ENCODE measurements at places on chromosomes 2 and 18.

GRCh38 chr18:14974088-14974487 lies 226.1 kb downstream of the ANKRD30B start:
- DNase-seq: no peak

- DNase-seq: no peak
Observed at GRCh38 chr2:104859291-104859765, 5.4 kb downstream of the POU3F3 start.

- DNase-seq: no peak
Observed at GRCh38 chr2:73386342-73386868, 769 bp downstream of the ALMS1 start.

- DNase-seq: no peak
Observed at GRCh38 chr2:156164091-156164720, 168.3 kb downstream of the NR4A2 start.

GRCh38 chr2:109594246-109594885 lies 19.4 kb downstream of the SEPTIN10 start:
- DNase-seq: no peak

GRCh38 chr2:218393750-218394290 lies 5.8 kb upstream of the CTDSP1 start:
- DNase-seq: no peak

GRCh38 chr2:144183727-144184126 lies 336.2 kb downstream of the ZEB2 start:
- DNase-seq: peak; percentile 65

GRCh38 chr2:158781353-158781961 lies 13.7 kb upstream of the DAPL1 start:
- peak; percentile 77 for DNase-seq

- DNase-seq: no peak
Observed at GRCh38 chr2:23454501-23455120, 69.6 kb downstream of the KLHL29 start.

DNA sequence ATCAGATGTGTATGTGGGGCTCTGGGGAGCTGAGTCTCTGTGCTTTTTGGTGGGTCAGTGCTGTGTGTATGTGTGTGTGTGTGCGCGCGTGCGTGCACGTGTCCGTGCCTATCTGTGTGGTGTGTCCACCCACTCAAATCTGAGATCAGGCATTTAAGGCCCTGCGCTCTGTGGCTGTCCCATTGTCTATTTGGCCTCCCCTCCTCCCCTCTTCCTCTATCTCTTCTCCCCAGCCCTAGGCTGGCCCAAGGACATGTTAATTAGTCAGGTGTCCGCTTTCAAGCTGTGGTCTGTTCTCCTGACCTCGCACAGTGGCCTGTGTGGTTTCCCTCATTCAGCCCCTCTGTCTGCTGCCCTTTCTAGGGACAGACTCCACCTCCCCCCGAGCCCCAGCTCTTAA lies 136.4 kb downstream of the DYSF start:
- no peak for DNase-seq

DNA sequence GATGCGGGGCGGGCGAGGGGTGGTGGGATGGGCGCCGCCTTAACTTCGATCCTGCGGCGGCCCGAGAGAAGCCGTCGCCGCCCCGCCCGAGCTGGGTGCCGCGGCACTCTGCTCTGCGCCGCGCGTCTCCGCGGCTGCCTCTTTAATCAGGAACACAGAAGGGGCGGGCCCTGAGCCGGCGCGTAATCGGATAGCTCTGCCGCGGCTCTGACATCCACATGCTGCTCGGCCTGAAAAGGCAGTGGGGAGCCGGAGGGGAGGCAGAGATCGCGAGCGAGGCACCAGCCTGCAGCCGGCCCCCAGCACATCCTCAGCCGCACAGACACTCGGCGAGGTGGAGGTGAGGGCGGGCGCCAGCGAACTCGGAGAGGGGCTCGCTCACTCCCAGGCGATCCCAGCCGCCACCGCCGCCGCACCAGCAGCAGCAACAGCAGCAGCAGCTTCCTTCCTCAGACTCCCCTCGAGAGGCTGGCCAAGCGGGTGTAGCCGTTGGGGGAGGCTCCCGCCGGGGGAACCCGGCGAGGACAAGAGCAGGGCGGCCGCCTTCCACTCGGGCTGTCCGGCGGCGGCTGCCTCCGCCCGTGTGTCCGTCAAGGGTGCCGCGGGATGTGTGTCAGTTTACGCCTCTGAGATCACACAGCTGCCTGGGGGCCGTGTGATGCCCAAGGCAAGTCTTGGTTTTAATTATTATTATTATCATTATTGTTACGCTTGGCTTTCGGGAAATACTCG lies at the start of gene NRP2:
NRP2 (plus strand) TSS at position 263 of the 732 bp plus-strand sequence. CDS start 790 bp downstream, outside the sequence.
- DNase-seq: peak; percentile 74

DNA sequence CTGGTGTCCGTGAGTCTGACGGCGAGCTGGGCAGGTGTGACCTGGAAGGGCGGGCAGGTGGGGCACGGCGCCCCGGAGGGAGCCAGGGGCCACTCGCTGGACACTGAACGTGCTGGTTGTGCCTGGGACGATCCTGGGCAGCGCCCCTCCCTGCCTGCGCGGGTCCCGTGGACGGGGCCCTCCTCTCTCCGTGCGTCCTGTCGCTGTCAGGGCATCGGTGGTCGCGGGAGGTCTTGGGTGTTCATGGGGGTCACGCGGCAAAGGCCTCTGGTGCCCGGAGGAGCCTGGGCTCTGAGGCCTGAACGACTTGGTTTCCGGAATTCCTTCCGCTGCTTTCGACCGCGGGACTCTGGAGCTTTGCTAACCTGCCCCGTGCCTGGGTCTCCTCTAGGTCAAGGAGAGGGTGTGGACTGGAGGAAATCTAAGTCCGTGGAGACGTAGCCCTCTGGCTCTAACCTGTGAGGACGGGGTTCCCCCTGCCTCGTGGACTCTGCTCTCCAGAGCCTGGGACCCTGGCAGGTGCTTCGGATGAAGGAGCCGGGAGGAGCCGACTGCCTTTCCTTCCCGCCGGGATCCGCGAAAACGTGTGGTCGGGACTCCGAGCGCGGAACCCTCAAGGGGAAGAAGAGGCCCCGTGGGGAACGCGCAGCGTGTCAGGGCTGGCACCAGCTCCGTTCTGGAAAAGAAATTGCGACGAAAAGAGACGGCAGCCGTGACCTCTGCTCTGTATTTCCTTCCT lies 14.7 kb downstream of the SOX11 start:
- no peak for DNase-seq

GRCh38 chr18:37538526-37539205 lies 26.9 kb downstream of the CELF4 start:
- no peak for DNase-seq

DNA sequence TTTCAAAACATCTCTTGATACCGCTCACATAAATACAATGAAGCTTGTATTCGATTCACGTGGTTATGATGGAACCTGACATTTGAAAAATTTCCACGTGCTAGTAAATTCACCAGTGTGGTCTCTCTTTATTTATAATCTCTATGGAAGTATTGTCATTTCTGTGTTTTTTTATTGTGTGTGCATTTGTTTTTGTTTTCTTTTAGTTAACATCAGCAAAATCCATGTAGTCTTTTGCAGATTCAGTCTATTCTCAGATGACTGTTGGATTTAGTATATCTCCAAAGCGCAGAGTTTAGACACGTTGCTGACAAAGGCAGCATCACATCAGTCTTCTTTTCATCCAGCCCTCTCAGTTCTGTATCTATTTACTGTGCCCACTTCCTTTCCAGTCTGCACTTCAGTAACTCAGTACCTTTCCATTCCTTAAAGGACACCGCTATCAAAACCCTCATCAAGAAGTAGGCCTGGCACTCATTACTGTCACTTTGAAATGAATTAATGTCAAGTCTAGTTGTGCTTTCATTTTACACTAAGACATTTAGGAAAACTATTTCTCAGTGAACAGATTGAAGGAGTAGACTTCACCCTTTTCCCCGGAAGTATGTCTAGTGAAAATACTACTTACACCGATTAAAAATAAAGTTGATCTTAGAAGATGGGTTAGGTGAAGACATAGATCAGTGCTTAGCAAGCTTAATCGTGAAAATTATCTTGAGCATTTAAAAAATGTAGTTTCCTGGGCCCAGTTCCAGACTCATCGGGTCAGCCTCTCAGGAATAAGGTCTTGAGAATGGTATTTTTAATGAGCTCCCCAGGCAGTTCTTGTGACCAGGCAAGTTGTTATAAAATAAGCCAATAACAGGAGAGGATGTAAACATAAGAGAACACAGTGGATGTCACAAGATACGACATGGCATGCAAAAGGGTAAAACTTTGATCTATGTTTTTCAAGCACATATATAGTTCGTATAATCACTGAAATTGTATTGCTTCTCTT lies 506.8 kb upstream of the ZEB2 start:
- peak; percentile 36 for DNase-seq

DNA sequence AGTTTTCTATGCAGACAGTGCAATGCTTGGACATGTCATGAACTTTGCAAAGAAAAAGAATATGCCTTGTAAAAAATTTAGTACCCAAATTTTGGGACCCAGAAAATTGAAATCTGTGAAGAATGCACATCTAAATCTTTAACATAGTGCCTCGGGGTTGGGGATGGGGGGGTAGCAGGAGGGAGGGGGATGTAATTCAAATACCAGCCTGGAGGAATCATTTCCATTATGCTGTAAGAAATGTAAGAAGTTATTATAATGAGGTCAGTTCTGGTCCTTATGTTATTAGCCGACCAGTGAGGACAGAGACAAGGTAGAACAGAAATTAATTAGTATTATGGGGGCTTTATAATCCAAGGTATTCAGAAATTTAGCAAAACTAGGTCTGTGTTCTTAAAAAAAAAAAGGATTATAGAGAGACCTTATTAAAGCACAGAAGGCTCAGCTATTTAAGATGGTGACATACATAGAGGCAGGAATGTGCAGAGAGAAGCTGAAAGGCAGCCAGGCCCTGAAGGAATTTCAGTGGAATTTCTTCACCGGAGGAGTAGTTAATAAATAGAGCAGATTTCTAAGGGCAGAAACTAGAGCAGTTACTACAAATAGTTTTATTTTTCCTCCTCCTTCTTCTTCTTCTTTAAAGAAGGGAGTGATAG lies 89.0 kb upstream of the RBMS1 start:
- peak; percentile 68 for DNase-seq

DNA sequence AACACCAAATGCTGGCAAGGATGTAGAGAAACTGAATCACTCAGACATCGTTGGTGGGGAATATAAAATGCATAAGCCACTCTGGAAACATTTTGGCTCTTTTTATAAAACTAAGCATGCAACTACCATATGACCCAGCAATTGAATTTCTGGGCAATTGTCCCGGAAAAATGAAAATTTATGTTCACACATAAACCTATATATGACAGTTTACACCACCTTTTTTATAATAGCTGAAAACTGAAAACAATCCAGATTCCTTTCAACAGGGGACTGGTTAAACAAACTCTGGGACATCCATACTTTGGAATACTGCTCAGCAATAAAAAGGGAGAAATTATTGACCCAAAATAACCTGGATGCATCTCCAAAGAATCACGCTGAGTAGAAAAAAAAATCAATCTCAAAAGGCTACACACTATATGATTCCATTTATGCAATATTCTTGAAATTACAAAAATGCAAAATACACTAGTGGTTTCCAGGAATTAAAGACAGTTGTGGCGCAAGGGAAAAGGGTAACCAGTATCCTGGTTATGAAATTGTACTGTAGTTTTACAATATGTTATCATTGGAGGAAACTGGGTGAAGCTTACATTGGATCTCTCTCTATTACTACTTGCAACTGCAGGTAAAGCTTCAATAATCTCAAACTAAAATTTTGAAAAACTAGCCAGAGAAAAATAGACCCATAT lies 130.2 kb upstream of the PID1 start:
- no peak for DNase-seq

GRCh38 chr2:225013425-225014365 lies 28.6 kb downstream of the DOCK10 start:
- DNase-seq: no peak

DNA sequence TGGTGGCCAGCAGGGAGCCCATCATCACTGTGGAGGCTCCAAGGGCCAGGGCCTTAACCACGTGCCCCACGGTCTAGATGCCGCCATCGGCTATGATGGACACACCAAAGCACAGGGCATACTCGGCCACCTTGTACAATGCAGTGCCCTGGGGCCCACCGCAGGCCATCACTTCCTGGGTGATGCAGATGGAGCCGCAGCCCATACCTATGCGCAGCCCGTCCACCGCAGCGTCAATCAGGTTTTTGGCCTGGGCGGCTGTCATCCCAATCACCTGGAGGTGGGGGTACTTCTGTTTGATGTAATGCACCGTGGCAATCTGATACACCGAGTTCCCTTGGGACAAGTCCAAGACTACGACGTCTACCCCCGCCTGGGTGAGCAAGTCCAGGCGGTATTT lies 153.3 kb upstream of the ZSWIM2 start:
- no peak for DNase-seq

- no peak for DNase-seq
Observed at GRCh38 chr2:18265614-18266586, 294.6 kb downstream of the RDH14 start.

DNA sequence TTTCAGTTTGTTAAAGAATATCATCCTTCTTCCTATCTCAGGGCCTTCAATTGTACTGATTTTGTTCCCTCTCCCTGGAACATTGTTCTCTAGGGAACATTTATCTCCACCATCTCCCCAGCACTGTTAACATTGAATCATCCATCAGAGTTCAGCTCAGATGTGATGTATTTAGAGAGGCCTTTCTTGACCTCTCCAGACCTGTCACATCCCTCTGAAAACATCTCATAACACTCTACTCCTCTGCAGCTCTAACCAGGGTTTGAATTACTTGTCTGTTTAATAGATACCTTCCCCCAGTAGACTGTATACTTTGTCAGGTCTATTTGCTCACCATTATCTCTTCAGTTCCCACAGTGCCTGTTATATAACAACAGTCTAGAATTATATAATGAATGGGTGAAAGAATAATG lies 98.6 kb downstream of the GALNT1 start:
- no peak for DNase-seq

GRCh38 chr2:47512581-47513083 lies 109.7 kb downstream of the MSH2 start:
- no peak for DNase-seq

GRCh38 chr2:147829106-147829505 lies 15.7 kb upstream of the ACVR2A start:
- DNase-seq: peak; percentile 21

DNA sequence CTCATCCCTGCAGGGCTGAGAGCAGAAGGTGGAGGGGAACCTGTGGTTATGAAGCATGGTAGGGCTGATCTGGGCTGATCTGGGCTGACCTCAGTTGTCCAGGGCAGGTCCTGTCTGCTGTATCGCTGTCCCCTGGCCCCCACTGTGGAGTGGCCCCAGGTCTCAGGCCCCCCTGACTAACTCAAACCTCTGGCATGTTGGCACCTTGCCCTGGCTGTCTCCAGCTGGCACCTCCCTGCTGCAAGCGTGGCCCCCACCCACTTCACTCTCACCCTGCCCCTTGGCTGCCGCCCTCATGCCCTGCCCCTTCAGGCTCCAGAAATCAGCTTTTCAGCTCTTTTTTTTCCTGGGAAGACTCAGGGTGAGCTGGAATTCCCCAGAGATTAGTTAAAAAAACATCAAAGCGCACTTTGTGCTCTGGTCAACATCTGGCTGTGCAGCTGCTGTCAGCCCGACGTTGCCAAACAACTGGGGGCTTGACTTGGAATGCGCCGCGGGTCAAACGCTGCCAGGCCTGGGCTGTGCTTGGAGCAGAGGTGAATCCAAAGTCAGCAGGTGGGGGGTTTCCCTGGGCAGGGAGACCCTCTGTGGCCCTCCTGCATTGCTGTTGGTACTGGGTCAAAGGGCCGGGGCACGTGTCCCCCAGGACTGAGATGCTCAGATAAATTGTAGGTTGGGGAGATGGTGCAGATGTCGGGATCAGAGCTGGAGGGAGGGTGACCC lies 173.8 kb upstream of the HDAC4 start:
- DNase-seq: no peak

GRCh38 chr2:179044500-179044899 lies 5.4 kb downstream of the CCDC141 start:
- DNase-seq: no peak

Data from AG08395 (cell line).